ENCODE measurements at places on chromosomes 3 and 15.

- DNase-seq, result no peak
These were observed 110.1 kb downstream of the ROBO2 start for GRCh38 chr3:77150028-77150427.

DNA sequence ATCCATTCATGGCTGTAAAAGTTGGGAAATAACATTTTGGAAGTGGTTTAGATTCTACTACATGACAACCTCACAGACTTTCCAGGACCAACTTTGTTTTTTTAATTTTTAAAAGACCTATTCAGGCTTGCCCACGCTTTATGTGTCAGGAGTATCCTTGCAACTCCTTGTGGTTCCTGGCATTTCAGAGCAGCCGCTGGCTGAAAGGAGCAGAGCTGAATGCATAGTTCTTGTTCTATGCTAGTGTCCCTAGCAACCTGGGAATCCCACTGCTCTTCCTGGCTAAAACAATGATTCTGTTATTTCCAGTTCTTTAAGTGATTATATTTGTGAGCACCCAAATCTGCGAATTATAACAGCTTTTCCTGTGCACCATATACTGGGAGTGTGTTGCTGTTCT is 34.9 kb downstream of the CP start:
- no peak for DNase-seq

DNA sequence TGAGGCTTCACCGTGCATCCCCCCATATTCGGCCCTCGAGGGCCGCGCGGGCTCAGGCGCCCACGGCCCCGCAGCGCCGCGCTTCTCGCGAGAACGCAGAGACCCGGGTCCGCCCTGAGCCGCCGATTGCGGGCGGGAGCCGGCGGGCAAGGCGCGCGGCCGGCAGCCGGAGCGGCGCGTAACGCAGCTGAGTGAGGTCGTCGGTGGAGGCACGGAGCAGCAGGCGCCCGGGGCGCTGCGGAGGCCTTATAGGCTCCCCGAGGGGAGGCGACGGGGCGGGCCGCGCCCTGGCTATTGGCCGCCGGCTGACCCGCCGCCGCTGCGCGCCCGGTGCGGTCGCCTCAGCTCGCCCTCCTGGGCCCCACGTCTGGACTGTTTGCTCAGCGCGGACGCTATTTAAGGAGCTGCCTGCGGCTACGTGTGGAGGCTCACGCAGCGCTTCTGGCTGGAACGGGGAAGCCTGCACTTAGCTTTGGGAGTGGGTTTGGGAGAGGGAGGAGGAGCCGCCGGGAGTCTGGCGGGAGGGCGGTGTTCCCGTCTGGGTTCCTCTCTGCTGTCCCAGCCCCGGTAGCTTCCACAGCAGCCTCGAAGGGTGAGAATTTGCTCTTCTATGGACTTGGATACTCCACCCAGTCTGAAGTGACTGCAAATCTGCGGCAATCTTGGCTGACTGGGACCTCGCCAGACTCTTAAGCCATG is at the start of gene PLOD2:
PLOD2 (minus strand) TSS at position 221 of the 699 bp plus-strand sequence; CDS start at position 26, 195 bp downstream.
- peak; percentile 95 for DNase-seq

- peak; percentile 45 for DNase-seq
These were observed 113.7 kb downstream of the MYO5A start for GRCh38 chr15:52414936-52415335.

DNA sequence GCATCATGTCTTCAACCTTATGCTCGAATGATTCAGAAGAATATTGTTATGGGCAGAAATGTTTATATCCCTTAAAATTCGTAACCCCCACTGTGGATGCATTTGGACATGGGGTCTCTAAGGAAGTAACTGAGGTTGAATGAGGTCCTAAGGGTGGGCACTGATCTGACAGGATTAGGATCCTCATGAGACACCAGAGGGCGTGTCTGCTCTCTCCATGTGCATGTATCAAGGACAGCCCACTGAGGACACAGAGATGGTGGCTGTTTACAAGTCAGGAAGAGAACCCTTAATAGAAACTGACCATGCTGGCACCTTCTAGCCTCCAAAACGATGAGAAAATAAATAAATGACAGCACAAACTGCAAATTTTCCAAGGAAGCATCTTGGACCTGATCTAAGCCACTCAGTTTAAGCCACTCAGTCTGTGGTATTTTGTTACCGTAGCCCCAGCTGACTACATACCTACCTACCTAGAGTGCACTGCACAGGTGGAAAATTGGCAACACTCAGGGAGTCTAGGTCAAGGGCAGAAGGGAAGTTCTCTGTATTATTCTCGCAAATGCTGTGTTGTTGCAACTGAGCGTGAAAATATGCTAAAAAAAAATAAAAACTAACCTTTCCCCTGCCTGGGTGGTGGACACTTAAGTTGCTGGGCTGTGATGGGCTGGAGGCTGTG is 126.6 kb downstream of the TJP1 start:
- DNase-seq, result no peak

DNA sequence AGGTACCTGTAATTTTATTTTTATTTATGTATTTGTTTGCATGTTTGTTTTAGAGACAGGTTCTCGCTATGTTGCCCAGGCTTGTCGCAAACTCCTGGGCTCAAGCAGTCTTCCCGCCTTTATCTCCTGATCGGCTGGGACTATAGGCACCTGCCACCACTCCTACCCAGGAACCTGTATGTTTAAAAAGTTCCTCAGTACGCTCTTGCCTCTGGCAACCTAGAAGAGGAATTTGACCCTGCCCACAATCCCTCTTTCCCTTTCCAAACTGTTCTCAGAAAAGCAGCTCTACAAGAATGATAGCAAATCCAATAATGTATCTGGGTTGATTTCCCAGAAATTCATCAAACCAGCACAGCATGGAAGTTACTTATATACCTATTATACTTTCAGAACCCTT is 20.9 kb upstream of the PHLDB2 start:
- no peak for DNase-seq

- DNase-seq, result no peak
These were observed 17.8 kb downstream of the LMOD3 start for GRCh38 chr3:69104586-69104985.

DNA sequence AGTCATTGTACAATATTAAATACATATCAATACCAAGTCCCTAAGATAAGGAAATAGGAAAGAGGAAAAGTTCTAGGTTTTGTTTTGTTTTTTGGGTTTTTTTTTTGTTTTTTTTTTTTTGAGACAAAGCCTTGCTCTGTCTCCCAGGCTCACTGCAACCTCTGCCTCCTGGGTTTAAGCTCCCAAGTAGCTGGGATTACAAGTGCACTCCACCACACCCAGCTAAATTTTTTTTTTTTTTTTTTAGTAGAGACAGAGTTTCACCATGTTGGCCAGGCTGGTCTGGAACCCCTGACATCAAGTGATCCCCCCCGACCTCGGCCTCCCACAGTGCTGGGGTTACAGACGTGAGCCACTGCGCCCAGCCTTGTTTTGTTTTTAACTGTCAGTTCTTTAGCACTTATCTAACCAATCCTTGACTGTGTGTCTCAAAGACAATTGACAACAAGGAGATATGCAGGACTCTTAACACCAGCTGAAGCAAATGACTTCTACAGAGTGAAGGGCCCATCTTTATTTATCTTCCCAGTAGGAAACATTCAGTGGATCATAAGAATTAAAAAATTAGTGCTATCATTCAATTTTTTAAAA is 100.0 kb upstream of the RAP2B start:
- no peak for DNase-seq

DNA sequence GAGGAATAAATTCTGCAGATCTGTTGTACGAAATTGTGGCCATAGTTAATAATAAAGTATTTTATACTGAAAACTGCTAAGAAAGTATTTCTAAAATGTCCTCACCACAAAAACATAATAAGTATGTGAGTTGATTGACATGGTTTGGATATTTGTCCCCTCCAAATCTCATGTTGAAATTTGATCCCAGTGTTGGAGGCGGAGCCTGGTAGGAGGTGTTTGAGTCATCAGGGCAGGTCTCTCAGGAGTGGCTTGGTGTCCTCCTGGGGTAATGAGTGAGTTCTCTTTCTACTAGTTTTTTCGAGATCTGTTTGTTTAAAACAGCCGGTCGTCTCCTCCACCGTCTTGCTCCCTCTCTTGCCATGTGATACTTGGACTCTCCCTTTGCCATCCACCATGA is 424.1 kb upstream of the KCNMB2 start:
- DNase-seq, result no peak

DNA sequence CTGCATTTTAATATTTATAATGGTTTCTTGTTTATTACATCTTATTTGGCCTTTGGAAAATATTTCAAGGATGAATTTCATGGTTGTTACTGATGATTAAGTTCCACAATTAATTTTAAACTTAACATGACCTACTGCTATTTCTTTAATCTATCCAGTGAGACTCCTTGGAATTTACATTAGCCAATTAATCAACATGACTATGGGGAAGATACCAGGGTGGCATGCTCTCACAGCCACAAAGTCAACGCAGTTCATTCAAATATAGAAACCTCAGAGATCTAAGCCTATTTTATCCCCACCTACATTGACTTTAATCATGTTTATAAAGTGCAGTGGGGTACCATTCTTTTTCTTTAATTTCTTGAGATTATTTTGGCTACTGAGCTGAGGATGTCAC is 43.6 kb upstream of the PDZRN3 start:
- no peak for DNase-seq

GRCh38 chr3:60652829-60653228 is 598.4 kb downstream of the FHIT start:
- DNase-seq, result no peak

DNA sequence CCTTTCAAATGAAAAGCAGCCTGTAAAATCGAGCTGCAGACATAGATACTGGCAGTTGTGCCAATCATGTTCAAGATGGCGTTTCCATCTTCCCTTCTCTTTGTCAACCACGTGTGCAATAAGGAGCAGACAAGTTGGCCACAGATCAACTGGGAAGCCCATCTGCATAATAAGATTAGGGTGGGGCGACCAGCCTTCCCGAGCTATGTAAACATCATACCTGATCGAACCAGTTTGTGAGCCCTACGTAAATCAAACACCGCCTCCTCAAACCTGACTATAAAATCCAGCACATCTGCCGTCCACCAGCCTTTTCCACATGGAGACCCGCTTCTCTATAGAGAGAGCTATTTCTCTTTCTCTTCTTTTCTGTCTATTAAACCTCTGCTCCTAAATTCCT is 37.2 kb downstream of the TRIM42 start:
- DNase-seq, result peak; percentile 30

DNA sequence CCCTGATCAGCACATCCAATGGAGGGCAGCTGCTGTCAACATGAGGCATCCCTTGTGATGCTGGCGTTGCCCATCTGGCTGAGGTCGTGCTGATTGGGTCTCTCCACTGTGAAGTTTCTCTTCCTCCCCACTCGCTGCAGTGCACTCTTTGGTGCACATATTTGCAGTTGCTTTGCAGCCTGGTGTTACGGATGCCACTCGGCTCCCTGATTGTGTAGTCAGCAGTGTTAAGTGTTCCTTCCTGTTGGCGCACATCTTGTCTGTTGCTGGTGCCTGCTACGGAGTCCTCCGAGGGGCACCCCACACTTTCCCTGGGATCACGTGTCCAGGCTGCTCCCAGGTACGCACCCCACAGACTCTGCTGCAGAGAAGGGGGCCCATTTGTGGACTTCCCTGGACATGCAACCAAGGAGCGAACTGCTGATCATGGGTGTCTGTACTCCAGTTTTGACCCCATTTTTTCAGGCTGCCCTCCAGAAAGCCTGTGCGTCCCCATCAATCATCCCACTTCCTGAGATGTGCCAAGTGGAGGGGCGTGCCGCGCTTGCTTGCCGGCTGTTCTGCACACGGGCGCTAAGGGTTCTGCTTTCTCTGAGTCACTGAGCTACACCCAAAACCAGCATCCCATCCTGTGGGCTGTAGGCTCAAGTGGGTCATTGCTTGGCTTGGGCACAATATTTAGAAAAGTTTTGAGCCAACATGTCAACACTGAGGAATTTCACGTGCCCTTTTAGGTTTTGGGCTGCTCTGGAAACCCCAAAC is 98.6 kb downstream of the FBLN2 start:
- no peak for DNase-seq

- DNase-seq, result peak; percentile 28
These were observed 624 bp downstream of the AKAP13 start for GRCh38 chr15:85380812-85381642.

DNA sequence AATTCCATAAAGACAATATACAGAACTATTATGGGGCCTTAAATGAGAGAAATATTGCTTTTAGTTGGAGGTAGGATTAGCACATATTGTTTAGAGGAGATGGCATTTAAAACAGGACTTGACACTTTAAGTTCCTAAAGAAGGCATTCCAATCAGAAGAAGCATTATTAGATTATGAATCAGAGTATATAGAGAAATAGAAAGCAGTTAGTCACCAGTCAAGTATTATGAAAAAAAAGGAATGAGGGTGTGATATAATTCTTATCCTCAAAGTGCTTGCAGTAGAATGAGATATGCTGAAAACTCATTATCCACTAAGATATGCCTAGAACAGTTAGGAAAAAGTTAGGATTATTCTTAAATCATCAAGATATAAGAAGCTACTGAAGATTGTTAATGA is 456.2 kb downstream of the ZNF385D start:
- no peak for DNase-seq

- DNase-seq, result peak; percentile 34
These were observed 508.5 kb downstream of the GABRG3 start for GRCh38 chr15:27479296-27480140.

DNA sequence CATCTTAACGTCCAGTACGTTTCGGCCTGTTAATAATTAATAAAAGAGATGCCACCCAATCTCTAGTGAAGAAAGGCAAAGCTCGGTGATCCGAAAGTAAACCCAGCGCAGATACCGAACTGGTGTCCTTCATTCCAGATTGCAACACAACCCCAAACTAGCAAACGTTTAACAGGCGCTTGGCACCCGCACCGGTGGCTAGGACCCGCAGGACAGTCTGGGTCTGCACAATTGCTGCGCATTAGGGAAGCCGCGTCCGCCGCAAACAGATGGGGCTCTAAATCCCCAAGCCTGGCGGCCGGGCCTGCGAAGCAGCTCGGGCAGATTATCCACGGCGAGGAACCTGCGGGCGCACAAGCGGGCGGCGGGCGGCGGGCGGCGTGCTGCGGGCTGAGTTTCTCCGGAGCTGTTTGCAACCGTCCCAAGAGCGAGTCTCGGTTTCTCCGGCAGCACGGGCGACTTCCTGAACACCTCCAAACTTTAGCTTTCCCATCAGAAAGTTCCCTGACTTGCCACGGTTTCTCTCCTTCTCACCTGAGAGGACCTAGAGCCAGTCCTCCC is 112.1 kb upstream of the ICE2 start:
- DNase-seq, result no peak

- DNase-seq, result no peak
These were observed 48.6 kb upstream of the SMAD6 start for GRCh38 chr15:66653398-66653797.

DNA sequence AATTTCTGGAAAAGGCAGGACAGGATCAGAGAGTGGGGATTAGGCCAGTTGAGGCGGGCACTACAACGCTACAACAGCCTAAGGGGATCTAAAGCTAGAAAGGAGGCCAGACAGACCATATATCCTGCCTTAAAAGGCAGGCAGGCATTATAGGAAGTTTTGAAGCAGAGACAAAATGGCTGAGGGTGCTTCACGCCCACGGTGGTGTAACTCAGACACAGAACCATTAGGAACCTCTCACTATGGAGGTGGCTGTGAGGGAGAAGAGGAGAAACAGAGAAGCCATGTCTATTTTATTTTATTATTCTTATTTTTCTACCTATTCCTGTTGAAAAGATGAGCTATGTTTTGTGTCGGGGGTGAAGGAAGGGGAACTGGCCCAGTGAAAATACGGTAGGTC is 2.1 kb upstream of the USP4 start:
- DNase-seq, result no peak
